Activated CD4-positive, CD25-positive, alpha-beta regulatory T cell treated with anti-CD3 and anti-CD28 coated beads, Interleukin-2, amount 50 U/mL, for 24 hours (primary cell): ENCODE measurements at places on chromosomes 1 and 21.

- peak; percentile 6 for ATAC-seq
These were observed 1.0 kb downstream of the ARID4B start for GRCh38 chr1:235326719-235327558.

DNA sequence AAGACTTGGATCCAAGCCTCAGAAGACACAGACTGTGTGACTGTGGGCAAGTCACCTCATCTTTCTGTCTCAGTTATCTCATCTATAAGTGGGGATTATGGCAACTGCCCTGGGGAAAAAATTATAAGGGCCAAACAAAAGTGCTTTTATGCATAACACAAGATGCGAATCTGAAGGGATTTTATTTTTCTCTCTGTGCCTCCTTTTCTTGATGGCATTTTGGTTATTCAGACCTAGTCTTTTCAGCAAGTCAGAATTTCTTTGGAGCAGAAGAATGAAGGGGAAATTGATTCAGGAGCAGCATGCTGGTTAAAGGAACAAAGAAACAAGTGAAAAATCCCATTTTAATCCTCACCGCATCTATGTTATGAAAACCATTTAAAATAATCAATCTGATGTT is 86.9 kb downstream of the PBX1 start:
- no peak for ATAC-seq

- ATAC-seq, result no peak
These were observed 10.8 kb upstream of the ANGPTL7 start for GRCh38 chr1:11178021-11179015.

- ATAC-seq, result no peak
These were observed 647 bp downstream of the SDHB start for GRCh38 chr1:17053086-17053684.

DNA sequence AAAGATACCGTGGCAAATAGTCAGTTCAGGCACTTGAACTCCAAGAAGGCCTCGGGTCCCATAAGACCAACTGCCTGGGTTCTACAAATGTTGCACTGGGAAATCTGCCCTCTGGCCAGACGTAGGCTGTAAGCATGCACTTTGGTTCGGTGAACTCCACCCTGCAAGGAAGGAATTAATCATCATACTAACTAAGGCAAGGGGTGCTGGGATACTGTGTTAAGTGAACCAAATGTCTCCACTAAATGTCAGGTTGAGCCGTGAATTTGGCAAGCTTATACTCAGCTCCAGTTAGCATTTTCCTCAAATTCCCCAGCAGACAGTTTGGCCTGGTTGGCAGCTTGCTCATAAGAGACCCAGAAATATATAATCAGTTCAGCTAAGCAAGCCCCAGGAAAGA is 385.9 kb downstream of the GPATCH2 start:
- no peak for ATAC-seq

DNA sequence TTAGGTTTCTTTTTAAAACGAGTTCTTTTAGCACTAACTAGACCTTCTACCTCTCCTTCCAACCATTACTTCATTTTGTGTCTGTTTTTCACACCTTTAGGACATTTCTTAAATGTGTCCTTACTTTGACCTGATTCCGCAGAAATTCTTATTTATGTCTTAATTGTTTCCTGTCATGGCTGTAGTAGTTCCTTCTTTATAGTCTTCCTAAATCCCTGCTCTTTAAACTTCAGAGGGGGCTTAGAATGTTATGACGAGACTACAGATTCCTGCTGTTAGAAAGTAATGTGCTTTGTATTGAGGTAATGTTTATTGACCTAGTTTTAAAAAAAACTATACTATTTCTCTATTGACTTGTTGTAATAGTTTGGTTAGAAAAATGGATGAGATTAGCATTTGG is 70.4 kb downstream of the HMCN1 start:
- no peak for ATAC-seq

DNA sequence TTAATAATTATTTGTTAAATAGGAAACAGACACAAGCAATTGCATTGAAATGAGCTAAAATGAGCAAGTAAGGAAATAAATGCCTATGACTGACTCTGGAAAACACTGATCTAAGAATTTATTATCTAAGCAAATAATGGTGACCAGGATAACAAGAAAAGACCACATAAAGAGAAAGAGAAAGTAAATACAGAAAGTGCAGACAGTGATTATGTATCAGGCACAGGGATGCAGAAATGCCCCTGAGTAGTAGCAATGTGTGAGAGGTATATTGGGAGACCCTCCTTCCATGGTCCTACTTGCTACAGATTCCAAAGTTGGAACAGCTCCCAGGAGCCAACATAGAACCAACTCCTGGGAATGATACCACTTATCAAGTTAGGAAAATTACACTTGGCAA is 33.3 kb upstream of the MUTYH start:
- no peak for ATAC-seq

DNA sequence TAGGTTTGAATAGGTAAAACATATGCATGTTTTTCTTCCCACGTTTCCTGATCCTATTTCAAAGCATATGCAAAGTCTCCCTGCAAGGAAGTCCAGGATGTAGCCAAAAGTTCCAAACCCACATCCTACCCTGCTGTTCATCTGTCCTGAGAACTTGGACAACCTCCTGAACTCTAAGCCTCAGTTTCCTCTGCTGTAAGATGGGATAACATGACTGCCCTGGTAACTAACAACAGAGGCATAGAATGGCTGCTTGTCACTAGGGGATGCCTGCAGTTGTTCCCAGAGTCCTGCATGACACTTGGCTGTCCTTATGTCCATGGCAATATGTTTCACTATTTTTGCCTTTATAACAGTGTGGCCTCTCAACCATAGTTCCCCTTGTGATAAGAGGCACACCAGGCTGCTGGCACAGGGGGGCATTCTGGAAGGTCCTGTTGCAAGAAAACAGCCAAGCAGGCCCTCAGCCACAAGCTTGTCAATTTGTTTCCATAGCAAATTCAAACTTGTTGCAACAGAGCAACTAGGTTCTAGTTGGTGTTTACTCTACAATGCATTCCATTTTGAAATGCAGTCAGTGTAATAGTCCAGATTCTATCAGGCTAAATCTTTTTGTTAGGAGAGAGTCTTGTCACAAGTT is 1.5 kb upstream of the HDGF start:
- ATAC-seq, result no peak

DNA sequence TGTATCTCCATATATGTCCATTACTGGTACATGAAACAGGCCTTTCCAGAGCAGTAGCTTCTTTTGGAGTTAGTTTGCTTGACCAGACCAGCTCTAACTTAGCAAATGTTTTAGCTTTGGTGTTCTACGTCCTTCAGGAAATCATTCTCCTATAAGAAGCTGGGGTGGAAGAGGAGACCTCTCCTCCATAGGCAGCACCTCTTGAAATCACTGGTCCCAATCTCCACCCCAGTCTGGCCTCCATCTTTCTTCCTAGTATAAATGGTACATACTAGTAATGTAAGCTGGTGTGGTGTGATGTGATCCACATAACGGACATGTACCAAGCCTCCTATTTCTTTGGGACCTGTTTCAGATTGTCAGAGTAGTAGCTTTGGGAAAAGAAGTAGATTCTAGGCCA is 171.4 kb downstream of the DHRS3 start:
- no peak for ATAC-seq

GRCh38 chr21:28727809-28728208 is 264.9 kb downstream of the LTN1 start:
- no peak for ATAC-seq

DNA sequence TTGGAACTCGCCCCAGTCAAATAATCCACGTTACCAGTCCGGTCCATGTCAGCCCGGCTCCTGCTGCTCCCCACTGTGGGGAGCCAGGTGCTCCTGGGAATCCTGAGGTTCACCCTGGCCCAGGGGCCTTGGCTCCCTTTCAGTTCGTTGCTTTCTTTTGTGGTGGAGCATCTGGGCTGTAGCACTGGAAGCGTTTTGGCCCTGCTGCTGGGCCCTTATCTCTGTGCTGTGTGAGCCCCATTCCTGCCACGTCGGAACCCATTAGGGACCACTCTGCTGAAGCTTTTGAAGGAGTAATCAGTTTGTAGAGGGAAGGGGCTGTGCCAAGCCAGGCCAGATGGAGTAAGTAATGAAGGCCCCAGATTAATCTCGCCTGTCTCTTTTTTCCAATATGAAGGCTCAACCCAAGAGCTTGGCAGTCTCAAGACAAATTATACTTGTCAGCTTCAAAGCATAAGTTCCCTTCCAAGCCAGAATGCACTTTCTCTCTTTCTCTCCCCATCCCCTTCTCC is 82.3 kb downstream of the PGM1 start:
- no peak for ATAC-seq

- ATAC-seq, result no peak
These were observed 88.3 kb downstream of the S1PR1 start for GRCh38 chr1:101325144-101325543.

DNA sequence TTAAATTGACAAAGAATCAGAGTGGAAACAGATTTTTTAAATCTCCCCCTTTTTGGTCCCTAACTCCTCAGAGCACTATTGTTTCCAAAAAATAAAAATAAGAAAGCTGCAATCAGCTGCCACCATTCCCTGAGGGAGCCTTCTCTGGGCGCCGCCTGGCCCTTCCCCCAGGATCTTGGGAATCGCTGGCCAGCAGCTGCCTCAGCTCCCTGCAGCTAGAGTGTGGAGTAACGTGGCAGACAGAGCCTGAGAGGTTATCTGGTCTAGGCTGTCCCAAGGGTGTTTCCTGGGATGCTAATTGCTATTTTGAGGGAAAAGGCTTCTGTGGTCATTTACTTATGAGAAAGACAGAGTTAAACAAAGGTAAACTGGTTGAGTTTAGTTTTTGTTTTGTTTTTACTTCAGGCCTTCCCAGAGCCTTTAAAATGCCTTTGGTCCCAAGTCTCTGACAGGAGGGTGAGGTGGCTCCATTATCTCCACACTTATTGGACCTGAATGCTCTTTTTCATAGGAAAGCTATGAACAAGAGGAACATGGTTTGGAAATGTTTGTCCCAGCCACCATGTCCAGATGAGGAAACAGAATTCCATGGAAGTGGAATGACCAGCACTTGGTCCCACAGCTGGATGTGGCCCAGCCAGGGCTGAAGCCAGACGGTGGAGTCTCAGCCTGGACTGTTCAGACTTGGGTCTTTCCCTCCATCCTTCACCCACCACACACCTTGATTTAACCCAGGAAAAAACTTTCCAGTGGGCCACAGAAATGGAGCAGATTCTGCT is 14.1 kb upstream of the KIAA1614 start:
- ATAC-seq, result no peak

- no peak for ATAC-seq
These were observed 3.0 kb upstream of the PKN2 start for GRCh38 chr1:88680911-88681622.

GRCh38 chr1:114208106-114208505 is 54.4 kb upstream of the SYT6 start:
- no peak for ATAC-seq

GRCh38 chr1:36859926-36860325 is 174.4 kb downstream of the GRIK3 start:
- no peak for ATAC-seq
